ENCODE measurements at places on chromosomes 12 and 14. TPM values are rescaled to one million over a fixed set of nuclear protein-coding genes. Genes with fewer than 3 reads are reported as not detected.

MGST1 gene
- total RNA-seq, result 12.5 TPM

CCNK gene
- total RNA-seq, result 19.8 TPM

KCNC2 gene
- 0.52 TPM for total RNA-seq

C14orf119 gene
- 24.5 TPM for total RNA-seq

GOLGA5 gene
- 26.6 TPM for total RNA-seq

COPS7A gene
- 30.8 TPM for total RNA-seq

JPH4 gene
- total RNA-seq, result 1.0 TPM

INHBE gene
- 1.0 TPM for total RNA-seq

ABCC9 gene
- 111 TPM for total RNA-seq

LRTM2 gene
- not detected for total RNA-seq

GPX2 gene
- total RNA-seq, result not detected

SLCO1B1 gene
- total RNA-seq, result not detected

KRT74 gene
- not detected for total RNA-seq

PRB2 gene
- not detected for total RNA-seq

GLT1D1 gene
- total RNA-seq, result 0.52 TPM

CPM gene
- total RNA-seq, result 2.1 TPM

TTC6 gene
- total RNA-seq, result 0.52 TPM

C12orf56 gene
- 0.52 TPM for total RNA-seq

RTL1 gene
- 9.4 TPM for total RNA-seq

PFDN5 gene
- total RNA-seq, result 686 TPM

PAX9 gene
- total RNA-seq, result 0.52 TPM

HOXC10 gene
- total RNA-seq, result 3.7 TPM

WNT1 gene
- not detected for total RNA-seq

STYK1 gene
- not detected for total RNA-seq

TMEM30B gene
- total RNA-seq, result 1.6 TPM

IL31 gene
- total RNA-seq, result not detected

COCH gene
- 3.1 TPM for total RNA-seq

SMIM41 gene
- total RNA-seq, result not detected

TCL1B gene
- total RNA-seq, result 1.0 TPM

KRT78 gene
- total RNA-seq, result not detected

SLC17A8 gene
- under 0.01 TPM for total RNA-seq

RAN gene
- 227 TPM for total RNA-seq

MOK gene
- 5.2 TPM for total RNA-seq

TAS2R20 gene
- total RNA-seq, result 6.3 TPM

EPYC gene
- total RNA-seq, result 0.52 TPM

GPR65 gene
- total RNA-seq, result 0.52 TPM

FAM186B gene
- not detected for total RNA-seq

MAP1LC3B2 gene
- not detected for total RNA-seq

FBRSL1 gene
- 6.8 TPM for total RNA-seq
